Prostate gland (tissue), 2 donors: ENCODE measurements at places on chromosomes 2 and 18.

DNA sequence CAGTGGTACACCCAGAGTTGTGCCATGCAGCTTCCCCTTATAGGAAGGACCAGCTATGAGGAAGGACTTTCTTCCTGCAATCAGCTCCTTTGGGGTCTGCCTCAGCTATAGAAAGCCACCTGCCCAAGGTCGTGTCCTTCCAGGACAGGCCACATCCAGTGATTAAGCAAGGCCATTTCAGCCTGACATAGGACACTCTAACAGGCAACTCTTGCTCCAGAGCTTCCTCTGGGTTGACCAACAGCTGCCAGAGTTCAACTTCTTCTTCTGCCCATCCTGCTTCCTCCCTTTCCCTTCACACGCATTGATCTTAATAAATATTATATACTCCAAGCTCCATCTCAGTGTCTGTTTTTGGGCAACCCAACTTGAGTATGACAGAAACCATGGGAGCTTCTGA lies 12.8 kb downstream of the LRP2 start:
- DNase-seq = no peak

GRCh38 chr2:100554798-100555407 lies 7.9 kb upstream of the PDCL3 start:
- no peak for DNase-seq

DNA sequence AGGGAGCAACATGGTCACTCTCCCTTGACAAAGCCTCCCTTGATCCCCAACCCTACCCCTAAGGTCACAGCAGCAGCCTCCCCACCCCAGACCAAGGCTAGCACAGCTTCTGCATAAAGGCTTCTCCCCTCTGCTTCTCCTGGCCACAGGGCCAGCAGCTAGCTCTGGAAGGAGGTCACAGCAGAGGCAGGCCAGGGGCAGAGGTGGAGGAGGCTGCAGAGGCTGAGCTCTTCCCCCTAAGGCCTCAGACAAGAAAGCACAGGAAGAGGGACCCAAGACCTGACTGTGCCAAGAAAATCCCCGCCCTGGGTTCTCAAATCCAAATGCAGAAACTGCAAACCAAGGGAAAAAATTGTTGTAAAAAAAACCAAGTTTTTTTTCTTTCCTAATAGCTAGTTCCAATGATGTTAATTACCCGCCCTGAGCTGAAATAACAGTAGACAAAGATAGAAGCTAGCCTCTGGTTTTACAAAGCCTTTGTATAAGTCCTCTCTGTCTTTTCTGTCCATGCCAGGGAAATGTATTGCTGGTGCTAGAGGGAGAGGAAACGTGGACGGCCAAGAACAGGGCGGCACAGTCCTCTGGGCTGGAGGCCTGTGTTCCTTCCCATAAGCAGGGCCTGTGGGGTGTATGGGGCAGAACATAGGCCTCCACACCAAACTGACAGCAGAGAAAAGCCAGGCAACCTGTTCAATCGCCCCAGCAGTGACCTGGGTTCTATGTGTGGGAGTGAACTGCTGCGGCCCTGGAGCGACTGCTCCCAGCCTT lies 79.5 kb downstream of the POLR1A start:
- DNase-seq = no peak

DNA sequence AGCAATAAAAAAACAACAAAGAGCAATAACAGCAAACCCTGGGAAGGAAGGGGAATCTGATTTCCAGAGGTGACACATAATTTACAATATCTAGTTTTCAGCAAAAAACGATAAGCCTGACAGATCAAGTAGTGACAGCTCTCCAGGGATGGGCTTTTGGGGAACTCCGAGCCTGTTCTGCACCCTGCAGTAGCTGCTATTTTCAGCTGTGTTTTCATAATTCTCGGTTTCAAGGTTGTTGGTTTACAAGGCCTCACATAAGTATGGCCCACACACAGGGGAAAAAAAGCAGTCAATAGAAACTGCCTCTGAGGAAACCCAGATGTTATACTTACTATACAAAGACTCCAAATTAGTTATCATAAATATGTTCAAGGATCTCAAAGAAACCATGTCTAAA lies 67.7 kb upstream of the CTLA4 start:
- DNase-seq = no peak

- no peak for DNase-seq
Observed at GRCh38 chr2:127567351-127567854, 31.9 kb downstream of the MYO7B start.
